ENCODE measurements at places on chromosomes 6 and 20.

DNA sequence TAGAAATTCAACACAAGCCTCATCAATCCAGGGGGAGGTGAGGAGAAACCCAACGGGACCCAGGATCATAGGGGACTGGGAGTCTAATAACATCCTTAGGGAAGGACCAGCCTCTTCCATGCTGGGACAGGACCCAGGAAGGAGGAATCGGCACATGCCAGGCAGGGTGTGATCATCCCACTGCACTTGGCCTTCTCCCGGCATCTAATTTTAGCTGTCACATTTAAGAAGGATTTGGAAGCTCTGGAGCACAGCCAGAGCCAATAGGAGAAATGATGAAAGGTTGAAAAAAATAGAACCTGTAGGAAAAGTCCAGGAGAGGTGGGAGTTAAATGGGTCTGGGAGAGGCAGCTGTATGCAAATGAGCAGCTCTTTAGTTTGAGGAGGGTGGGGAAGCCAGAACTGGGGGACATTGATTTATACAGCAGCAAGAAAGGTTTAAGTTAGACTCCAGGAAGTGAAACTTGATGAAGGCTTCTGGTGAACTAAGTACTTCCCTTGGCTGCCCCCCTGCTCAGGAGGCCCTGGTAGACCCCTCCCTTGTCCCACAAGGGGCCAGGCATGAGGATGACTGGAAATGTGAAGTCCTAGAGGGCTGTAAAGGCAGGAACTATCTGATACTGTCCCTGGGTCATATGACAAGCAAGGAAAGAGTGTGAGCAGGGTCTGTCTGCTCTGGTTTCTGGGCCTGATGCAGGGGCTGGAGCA, 260.3 kb downstream of the LRFN2 start:
- no peak for DNase-seq

DNA sequence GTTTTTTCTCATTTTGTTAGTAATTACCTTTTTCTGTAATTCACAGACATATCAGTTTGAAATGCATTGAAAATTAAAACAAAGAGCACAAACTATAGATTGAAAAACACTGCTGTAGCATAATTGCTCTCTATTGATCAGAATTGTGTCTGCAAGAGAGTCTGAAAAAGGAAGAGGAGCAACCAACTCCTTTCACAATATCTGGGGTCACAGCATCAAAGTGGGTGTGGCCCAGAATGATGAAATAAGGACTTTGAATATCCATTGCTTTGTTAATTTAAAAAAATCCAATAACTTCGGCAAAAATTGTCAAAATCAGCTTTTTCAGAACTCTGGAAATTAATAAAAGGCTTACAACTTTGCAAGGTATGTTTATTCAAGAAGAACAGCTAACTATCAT, 99.2 kb downstream of the MYLK4 start:
- DNase-seq, result no peak

DNA sequence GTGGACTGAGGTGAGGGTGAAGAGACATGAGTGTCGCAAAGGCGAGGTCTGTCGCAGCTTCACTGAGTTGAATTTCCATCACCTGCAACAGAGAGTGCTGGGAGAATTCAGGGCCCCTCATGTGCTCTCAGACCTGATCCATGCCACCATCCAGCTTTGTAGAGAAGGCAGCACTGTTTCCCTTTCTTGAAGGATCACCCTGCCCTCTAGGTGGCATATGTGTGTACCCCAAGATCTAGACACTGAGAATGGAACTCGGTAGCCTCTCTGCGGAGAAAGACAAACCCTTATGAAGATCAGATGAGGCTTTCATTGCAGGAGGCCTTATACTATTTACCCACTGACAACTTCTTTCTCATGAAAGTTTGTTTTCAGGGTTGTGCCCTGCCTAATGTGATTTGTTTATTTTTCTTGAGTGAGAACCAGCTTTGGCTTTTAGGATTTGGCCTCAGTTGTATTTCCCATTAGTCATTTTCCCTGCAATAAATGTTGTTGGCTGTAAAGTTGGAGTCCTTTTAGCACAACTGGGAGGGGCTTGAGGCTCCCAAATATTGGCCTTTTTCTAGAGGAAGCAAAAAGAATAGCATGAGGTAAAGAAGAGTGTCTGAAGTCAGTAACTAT, 811.3 kb downstream of the DHX35 start:
- DNase-seq, result no peak

DNA sequence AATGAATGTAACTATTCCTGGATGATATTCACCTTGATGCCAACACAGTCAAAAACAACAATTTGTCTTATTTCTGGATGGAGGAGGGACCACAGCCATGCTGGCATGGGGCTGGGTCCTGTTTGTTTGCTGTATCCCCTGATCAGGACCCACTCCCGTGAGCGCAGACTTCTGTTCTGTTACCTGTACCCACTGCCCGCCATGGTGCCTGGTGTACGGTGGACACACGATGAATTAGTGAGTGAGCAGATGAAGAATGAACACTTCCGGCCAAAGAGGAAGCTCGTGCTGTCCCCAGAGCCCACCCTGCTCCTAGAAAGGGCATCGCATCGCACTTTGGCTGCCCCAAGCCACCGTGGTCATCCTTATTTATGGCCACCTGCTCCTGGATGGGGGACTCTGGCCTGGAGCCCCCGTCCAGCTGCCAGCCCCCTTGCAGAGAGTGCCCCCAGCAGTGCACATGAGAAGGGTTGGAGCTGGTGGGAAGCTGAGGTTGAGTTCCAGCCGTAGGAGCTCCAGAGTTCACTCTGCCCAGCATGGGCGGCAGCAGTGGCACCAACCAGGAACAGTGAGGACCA, 100.9 kb downstream of the BMP7 start:
- DNase-seq, result no peak

GRCh38 chr20:53622247-53623133, 28.9 kb upstream of the ZNF217 start:
- DNase-seq, result no peak

DNA sequence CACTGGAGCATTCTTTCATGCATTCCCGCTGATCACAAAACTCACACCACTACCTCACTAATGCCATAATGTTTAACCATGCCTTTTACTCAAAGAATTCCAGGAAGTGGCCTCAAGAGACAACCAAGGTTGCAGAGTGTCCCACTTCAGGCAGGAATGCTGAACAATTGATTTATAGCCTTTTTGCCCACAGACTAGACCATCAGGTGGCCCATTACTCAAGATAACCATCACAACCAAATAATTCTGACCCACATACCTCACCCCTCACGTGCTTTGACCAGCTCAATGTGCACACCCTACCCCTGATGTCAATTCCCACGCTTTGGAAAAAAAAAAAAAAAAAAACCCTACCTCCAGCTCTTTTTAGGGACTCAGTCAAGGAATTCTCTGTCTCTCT, 220.6 kb upstream of the UFL1 start:
- no peak for DNase-seq

DNA sequence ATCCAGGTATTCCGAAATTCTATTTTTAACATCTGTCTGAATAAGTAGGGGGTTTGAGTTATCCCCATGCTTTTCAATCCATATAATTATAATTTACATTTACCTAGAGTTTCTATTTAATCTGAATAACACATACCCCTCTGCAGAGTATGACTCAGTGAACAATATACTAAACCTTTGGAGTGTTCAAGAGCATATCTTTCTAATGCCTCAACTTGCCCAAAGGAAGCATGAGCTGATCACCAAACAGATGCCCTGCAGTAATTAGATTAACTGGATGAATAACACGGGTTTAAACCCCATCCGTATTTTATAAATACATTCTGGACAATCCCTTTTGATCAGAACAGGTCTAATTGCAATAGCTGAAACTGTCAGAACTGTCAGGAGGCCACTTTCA, 897.1 kb downstream of the TFAP2A start:
- no peak for DNase-seq

GRCh38 chr6:1619673-1620503, 10.2 kb downstream of the FOXC1 start:
- no peak for DNase-seq

GRCh38 chr6:72595812-72596211, 26.1 kb upstream of the KCNQ5 start:
- no peak for DNase-seq

GRCh38 chr6:128131566-128131965, 230.7 kb upstream of the THEMIS start:
- DNase-seq, result no peak

GRCh38 chr20:63568170-63568981, 5.7 kb downstream of the HELZ2 start:
- no peak for DNase-seq

Measured in erythroblast (primary cell).